ENCODE measurements at places on chromosomes 12 and 14.

DNA sequence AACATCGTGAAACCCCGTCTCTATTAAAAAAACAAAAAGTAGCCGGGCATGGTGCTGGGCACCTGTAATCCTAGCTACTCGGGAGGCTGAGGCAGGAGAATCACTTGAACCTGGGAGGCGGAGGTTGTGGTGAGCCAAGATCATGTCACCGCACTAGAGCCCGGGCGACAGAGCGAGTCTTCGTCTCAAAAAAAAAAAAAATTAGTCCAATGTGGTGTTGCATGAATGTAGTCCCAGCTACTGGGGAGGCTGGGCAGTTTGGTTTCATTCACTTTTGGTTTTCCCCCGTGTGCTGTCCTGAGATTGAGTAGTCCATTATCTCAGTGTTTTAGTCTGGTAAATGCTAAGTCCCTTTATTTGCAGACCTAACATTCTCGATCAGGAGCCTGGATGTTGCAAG lies 19.5 kb downstream of the RPS29 start:
- no peak for DNase-seq

GRCh38 chr14:71121711-71122110 lies 214.5 kb downstream of the PCNX1 start:
- DNase-seq = no peak

DNA sequence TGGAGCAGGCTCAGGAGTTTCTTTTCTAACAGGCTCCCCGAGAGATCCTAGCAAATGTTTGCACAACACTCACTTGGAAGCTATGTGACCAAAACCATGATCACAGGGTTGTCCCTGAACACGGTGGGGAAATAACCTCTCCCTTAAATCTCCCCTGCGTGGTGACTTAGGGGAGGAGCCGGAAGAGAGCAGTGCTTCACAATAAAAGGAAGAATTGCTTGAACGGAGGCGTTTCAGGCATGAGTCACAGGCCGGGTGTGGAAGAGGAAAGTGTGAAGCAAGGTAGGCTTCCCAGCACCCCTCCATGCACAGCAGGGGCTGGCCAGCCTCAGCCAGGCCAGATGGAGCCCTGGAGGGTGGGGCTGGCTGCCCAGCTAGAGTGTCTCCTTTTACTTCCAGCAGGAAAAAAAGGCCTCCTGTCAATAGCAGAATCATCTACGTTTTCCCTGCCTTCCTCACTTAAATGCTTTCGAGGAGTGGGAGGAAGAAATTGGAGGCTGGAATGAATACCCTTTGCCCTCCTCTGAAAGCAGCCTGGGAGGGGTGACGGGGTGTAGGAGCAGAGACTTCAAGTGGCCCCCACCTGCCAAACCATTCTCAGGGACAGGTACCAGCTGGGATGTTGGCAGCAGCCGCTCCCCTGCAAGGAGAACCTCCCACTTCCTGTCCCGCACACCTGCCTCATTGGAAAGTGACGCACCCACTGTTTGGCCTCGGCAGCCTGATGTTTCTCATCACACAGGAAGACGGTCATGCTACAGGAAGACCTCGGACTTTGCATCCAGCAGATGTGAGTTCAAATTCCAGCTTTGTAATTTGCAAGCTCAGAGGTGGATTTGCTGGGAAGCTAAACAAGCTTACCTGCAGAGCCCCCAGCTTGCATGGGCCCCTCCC lies 30.1 kb upstream of the PPP2R5C start:
- DNase-seq = no peak

DNA sequence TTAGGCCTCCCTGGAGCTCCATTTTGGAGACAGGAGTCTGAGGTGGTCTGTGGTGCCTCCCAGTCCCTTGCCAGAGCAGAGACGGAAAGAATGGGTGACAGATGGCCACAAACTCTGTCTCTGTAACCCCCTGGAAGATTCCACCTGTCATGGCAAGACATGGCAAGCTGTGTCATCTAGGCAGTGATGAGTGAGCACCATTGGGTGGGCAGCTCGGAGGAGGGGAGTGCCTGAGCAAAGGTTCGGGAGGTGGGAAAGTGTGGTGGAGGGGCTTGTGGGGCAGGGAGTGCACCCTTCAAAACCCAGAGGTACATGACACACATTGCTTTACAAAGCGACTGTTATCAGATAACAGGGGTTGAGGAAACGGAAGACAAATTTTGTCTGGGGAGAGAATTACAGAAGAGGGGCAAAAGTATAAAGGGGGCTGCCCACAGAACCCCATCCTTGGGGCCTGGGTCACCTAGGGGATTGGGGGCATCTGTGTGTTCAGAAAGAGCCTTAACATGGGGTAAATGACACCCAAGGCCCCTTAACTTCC lies 3.5 kb downstream of the RIN3 start:
- no peak for DNase-seq

DNA sequence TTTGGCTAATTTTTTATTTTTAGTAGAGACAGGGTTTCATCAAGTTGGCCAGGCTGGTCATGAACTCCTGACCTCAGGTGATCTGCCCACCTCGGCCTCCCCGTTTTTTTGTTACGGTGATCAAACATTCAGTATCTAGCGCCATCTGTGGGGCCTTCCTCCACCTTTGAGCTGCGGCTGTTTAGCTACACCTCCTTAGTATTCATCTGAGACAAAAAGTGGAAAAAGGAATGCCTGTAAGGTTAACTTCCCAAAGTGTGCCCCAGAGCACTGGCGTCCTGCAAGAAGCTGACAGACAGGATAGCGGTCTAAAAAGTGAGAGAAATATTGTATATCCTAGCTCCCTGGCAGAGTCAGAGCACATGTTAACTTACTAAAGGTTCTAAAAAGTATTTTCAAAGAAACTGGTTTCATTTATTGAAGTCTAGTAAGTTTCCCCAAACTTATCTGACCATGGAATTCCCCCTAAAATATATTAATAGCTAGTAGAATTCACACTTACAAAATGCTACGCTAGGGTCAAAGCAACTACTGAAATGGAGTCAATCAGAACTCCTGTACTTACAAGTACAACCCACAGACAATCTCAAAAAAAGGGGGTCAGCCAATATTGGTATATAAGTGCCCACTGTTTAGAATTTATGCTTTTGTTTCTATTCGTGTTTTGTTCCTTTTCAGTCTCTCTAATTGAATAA lies 59.1 kb downstream of the DUSP16 start:
- no peak for DNase-seq

GRCh38 chr14:50148799-50149198 lies 32.4 kb upstream of the VCPKMT start:
- DNase-seq = no peak

GRCh38 chr14:79354336-79354735 lies 857.0 kb downstream of the DIO2 start:
- DNase-seq = no peak

- no peak for DNase-seq
These were observed 33.6 kb downstream of the SENP1 start for GRCh38 chr12:48072266-48072665.

- DNase-seq = no peak
These were observed 8.6 kb upstream of the EPS8 start for GRCh38 chr12:15797818-15798217.

- no peak for DNase-seq
These were observed 53.3 kb upstream of the NCOR2 start for GRCh38 chr12:124620606-124621295.

DNA sequence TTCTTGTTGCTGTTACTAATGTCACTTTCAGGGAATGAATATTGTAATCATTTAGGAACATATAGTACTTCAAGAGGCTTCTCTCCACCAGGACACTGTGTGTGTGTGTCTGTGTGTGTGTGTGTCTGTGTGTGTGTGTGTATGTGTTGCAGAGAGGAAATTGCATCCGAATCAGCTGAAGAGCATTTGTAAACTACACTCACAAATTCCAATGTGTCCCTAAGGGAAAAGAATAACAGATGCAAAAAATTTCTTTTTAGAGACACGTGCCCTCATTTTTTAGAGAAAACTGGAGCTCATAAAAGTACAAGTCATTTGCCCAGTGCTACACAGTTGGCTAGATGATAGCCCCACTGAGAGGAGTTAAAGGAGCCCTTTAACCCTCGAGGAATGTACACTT lies 168.8 kb downstream of the ANO4 start:
- DNase-seq = no peak

DNA sequence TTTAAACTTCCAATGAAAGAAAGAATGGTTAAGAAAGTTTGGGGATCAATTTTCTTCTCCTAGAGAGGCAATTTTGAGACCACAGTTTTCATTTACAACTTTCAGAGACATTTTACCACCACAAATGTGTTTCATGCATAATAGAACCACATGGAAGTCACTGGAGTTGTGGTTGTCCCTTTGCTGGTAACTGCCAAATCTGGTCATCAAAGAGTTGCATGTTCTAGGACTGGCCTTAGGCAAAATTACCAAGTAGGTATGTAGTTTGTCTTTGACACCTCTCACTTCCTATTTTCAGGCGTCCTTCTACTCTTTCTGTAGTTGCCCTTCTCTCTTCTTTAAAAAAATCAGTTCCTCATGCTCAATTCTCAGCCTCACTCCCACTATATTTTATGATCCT lies 54.3 kb upstream of the TMX1 start:
- no peak for DNase-seq

DNA sequence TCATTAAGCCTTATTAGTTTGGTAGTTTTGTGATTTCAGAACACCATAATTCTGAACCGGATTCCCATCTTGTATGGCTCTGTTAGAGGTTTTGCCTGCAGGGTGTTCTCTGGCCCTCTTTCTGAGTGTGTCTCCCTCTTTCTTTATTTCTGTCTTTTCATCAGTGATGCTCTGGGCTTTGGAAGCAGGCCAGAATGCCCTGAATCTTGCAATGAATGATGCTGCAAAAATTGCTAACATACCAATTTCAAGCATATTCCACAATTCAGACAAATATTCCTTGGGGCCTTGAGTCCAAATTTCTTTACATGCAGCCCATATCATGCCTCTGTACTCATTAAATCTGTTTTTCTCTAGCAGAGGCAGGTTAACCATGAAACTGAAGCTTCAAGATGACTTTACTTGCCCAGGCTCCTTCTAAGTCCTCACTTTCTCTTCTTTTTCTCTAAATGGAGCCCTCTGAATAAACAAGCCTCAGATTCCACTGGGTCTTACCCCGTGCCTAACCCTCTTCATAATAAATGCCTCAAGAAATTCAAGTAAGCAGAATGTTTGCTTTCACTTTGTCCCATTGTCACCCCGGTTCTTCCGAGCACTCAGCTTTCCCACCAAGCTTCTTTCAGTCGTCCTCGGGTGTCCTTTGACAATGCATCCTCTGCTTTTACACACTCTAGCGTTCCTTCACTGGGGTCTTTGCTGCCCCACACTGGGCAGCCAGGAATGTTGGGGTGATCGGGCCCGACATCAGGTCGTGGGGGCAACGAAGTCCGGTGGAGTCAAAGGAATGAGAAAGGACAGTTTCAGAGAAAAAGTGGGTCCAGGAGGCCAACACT lies 78.8 kb upstream of the SLC38A4 start:
- no peak for DNase-seq

GRCh38 chr14:99484106-99484505 lies 2.9 kb downstream of the CCNK start:
- no peak for DNase-seq

- DNase-seq = no peak
These were observed 125.3 kb downstream of the ETV6 start for GRCh38 chr12:11774821-11775220.

GRCh38 chr12:50626026-50626425 lies 121.2 kb downstream of the DIP2B start:
- no peak for DNase-seq

DNA sequence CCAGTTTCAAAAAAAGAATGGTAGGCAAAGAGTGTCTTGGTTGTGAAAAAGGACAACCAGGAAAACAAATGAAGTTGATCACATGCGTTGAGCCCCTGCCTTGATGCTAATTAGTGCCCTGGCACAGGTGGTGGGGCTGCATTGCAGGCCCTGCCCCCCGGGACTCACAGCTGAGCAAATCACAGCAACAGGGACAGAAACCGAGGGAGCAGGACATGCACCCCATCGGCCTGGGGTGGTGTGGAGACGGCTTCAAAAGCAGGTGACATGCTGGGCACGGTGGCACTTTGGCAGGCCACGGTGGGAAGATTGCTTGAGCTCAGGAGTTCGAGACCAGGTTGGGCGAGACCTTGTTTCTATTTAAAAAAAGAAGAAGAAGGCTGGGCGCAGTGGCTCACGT lies 1.1 kb upstream of the PAPLN start:
- DNase-seq = no peak

DNA sequence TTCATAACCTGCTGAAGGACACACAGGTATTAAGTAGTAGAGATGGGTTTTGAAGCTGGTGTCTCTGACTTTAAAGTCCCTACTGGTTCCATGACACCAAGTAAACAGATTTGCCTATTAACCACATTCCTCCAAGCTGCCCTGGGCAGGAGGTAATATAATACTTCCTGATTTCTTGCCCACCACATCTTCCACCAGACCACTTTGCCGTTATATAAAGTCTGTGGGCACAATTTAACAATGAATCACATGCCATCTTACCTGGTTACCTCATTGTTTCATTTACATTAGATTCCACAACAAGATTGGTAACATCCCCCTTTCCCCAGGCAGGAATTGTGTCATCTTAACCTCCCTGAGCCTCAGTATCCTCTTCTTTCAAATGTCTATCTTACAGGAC lies 900 bp upstream of the LRRC23 start:
- DNase-seq = no peak

DNA sequence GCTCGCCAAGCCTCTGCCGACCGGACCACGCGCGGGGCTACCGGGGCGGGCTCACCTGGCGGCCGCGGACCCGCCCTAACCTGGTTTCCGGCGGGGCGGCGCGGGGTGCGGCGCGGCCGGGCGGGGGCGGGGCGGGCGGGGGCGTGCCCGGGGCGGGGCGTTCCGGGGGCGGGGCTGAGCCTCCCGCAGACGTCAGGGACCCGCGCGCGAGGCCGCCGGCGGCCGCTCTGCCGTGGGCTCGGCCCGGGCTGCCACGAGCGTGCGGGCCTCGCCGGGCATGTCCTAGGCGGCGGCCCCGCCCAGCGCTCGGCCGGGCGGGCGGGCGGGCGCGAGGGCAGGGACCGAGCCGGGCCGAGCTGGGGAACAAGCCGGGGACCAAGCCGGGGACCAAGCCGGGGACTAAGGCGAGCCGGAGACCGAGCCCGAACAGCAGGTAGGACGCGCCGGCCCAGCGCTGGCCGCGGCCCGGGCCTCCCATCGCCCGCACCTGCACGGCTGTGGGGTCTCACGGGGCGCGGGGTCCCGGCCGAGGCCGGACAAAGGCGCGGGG lies at the start of gene CEP170B:
CEP170B (plus strand) TSS at position 188 of the 550 bp plus-strand sequence. CDS start 3,183 bp downstream, outside the sequence.
- peak; percentile 24 for DNase-seq

DNA sequence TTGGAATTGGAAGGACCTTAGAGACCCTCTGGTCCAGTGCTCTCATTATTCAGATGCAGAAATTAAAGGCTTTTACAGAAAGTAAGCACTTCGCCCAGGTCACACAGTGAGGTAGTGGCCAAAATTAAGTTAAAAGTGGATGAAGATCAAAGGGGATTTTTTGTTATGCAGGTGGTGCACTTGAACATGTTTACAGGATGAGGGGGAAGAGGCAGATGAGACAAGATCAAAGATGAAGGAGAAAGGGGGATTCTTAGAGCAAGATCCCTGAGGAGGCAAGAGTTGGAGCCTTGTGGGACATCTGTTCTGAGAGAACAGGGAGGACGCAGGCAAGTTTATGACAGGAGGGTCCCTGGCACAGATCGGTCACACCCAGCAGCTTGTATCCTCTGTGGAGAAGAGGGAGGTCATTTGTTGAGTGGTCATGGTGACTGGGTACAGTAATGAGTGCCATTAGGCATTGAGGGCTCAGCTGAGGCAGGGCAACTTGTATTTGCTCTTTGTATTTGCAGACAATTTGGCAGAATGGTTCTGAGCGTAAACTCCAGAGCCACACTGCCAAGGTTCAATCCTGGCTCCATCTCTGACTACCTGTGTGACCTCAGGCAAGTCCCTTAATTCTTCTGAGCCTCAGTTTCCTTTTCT lies 84.0 kb downstream of the BORCS5 start:
- DNase-seq = no peak

- no peak for DNase-seq
These were observed 231.2 kb downstream of the C12orf75 start for GRCh38 chr12:105561546-105562198.

- DNase-seq = no peak
These were observed 248.6 kb downstream of the CEP128 start for GRCh38 chr14:80692903-80693302.

Data from hippocampal formation (tissue), 2 donors.